B cell (primary cell): ENCODE measurements at places on chromosomes 2 and 18.

DNA sequence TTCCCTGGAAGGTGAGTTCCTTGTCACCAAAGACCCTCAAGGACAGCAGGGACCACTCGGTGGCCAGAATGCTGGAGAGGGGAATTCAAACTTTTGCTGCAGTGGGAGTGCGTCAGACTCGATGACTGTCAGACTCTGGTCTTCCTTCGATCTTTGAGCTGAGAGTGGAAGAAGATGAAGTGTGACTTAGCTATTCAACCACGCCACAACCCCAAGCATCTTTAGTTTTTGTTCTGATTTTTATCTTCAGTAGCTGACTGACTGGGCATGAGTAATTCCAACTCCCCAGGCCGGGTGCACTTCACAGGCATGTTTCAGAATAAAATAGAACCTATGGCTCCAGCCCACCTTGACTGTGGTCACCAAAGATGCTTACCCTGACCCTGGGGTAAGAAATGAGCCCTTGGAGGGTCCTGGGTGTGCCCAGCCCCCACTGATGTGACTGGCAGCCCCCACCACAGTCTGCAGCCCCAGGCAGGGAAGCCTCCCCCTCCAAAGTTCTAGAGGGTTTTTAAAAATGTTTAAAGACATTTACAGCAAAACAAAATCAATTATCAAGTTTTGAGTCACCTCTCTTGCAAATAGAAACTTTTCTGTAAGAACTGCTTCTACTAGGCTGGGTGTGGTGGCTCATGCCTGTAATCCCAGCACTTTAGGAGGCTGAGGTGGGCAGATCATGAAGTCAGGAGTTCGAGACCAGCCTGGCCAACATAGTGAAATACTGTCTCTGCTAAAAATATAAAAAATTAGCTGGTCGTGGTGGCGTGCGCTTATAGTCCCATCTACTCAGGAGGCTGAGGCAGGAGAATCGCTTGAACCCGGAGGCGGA, 24.9 kb upstream of the YWHAQ start:
- no peak for DNase-seq

DNA sequence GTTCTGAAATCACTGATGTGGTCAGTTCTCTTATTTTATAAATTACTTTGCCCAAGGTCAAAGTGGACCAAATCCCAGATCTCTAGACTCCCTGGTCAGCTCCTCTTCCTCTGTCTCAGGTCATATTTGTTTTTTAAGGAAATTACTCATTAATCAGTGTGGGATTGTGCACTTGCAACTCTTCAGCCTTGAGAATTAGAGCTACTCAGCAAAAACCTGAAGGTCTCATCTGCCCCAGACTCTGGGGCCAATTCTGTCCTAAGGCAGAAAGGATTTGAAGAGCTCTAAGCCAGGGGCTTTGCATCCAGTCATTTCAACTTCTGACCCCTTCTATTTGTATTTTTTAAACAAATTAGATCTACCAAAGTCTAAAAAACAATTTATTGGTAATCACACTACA, 17.7 kb upstream of the DCC start:
- no peak for DNase-seq

- DNase-seq, result no peak
Observed at GRCh38 chr2:168234407-168235085, 12.8 kb downstream of the STK39 start.

- no peak for DNase-seq
Observed at GRCh38 chr2:4354678-4355077, 651.3 kb downstream of the DCDC2C start.

DNA sequence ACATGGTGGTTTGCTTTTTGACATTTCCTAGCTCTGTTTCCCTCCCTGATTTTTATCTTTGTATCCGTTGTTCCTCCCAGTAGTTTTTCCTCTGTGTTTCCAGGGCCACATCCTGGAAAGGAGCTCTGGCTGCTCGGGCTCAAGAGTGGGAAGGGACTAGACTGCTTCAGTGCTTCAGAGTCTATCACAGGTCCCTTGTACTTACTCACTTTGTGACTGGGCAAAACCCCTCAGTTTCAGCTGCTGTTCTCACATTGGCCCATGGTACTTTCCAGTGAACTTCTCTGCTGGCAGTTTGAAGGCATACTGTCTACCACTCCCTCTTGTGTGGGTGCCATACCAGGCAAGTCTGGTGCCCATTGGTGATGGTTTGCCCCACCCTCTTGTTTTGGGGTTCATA, 7.5 kb upstream of the STAMBP start:
- no peak for DNase-seq

DNA sequence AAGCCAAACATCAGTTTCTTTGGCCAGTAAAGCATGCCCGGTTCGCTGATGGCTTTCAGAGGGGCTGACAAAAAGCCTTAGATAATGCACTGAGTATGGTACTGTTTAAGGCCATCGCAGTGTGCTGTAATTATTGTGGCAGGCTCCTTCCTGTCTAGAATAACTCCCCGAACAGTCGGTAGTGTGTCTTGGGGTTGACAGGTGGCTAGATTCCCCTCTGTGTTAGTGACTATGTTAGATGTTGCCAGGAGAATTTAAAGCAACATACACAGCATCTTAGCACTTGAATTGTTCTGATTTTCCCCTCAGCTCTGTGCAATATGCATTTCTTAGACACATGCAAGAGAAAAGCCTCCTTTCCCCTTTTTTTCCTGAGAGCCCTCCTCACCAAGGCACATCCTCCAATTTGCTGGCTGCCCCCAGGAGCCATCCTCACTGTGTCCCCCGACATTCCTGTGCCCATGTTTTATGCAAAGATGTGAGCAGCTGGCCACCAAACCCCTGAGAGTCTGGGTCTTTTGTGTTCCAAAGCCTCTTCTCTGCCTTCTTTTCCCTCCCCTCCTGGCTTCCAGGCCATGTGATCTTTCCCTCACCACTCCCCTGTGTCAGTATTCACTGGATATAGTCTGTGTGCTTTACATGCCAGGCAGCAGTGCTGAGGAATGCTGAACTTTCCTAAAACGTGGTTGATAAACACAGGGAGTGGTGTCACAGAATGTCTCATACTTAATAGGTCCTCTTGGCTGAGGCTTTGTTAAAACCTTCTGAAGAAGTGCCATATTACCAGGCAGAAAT, 331.5 kb downstream of the HRH4 start:
- DNase-seq, result no peak

DNA sequence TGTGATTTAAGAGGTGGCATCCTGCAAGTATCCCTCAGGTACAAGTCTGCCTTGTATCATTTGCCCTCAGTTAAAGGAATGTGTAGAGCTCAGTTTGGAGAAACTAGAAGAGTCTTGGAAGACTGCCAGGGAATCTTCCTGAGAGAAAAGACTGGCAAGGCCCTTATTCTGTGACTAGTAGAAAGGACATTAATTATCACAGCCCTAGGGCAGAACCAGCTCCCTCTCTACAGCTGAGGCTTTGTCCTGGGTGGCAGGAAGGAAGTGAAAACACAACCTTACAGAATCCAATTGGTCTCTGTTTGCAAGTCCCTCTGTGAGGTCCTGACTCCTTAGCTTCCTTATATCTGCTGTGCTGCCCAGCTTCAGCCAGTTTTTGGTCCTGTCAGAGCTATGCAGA, 385.9 kb upstream of the CYRIA start:
- DNase-seq, result no peak

DNA sequence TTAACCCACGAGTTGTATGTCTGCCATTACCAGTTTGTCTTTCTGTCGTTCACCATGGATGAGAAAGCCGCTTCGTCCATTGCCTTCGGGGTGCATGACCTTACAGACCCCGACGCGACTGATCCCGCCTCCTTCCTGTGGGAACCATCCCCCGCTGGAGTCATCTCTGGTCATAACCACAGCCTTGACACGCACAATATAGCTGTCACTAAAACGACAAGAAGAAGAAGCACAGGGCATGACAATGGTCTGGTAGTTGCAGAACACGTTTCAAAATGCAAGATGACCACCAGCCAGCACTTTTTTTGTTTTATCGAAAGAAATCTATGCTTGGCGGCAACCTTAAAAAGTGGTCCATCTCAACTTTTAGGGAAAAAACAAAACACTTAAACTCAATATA, 87.7 kb downstream of the SPRED2 start:
- DNase-seq, result no peak

- no peak for DNase-seq
Observed at GRCh38 chr2:215664847-215665525, 229.1 kb upstream of the FN1 start.

- no peak for DNase-seq
Observed at GRCh38 chr18:58808349-58808748, 56.3 kb upstream of the ZNF532 start.

GRCh38 chr2:98849113-98849512, 86.9 kb downstream of the CRACDL start:
- no peak for DNase-seq

DNA sequence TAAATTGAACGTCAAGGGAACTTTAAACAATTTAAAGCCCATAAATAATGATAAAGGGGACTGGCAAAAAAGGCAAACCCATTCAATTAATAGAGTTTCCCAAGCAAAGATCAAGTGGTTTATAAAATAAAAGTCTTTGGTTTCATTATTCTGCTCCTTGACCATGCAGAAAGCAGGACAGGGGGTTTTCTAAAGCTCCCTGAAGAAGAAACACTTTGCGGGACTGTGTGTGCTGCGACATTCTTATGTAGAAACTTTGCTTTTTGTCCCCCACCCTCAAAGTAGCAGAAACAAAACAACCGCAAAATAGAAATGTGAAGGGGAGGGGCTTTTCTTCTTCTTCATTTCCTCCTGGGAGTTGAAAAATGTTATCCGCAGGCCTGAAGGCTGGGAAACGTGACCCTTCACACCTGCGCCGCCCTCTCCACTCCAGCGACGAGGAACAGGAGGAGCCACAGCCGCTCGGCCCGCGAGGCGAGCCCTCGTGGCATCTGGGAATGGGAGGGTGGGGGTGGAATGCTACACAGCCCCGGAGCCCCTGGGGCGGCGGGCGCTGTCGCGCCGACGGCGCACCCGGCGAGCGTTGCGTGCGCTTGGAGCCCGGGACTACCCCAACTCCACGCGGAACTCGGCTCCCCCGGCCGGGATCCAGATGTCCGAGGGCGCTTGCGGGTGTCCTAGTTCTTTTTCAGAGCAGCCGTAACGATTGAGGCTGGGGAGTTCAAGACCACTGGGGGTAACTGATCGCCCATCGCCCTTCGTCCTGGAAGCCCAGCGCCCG, 4.3 kb upstream of the GBX2 start:
- no peak for DNase-seq
